Posterior vena cava (tissue), 2 donors: ENCODE measurements at places on chromosomes 5 and 9. TPM values are rescaled to one million over a fixed set of nuclear protein-coding genes. Genes with fewer than 3 reads are reported as not detected.

DNA sequence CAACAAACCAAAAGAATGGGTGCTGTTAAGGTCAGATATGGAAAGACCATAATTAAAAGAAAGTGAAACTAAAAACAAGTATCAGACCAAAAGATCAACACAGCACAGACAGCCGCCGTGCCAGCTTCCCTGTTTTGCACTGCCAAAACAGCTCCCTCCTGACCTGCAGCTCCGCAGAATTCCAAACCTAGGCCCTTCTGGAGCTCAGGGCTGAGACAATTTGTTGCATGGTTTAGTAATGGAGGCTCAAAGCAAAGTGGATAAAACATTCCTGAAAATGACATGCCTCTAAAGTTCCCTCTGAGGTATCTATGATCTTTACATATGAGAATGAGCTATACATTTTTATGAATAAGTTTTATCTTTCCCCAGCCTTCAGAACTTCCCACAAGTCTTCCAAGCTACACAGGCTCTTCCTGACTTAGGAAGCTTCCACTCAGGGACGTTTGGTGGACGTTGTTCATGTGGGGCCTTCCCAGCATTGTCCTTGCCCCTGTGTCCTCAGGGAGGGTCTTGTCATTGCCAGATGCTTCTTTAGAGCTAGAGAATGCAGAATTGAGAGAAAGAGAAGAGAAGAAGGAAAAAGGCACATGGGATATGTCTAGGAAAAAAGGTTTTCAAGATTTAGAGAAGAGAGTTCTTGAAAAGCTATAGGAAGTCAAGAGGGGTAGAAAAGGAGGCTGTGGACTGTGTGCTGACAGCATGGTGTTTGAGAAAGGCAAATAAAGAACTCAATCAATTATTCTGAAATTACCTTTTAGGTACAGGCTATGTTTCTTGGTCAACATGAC, 28.4 kb upstream of the SSBP2 start:
- DNase-seq = peak; percentile 89

- DNase-seq = no peak
Measured at GRCh38 chr9:82930116-82930515, 132.8 kb downstream of the RASEF start.

Gene MCC
- total RNA-seq = 12.3 TPM

- no peak for DNase-seq
Measured at GRCh38 chr5:79872291-79872690, 118.8 kb downstream of the MTX3 start.

Gene CCDC183
- total RNA-seq = 0.42 TPM

GRCh38 chr9:135326141-135326540, 153.4 kb upstream of the PPP1R26 start:
- DNase-seq = no peak

DNA sequence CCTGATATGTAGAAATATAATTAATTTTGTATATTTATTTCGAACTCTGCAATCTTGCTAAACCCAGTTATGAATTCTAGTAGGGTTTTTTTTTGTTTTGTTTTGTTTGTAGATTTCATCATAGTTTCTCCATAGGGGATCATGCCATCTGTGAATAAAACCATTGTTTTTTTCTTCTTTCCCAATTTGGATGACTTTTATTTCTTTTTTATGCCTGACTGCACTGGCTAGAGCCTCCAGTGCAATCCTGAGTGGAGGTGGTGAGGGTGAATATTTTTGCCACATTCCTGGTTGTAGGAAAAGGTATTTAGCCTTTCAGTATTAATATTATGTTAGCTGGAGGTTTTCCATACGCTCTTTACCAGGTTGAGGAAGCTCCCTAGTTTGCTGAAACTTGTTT, 70.0 kb upstream of the GFPT2 start:
- DNase-seq = no peak

Gene STPG3
- not detected for total RNA-seq

DNA sequence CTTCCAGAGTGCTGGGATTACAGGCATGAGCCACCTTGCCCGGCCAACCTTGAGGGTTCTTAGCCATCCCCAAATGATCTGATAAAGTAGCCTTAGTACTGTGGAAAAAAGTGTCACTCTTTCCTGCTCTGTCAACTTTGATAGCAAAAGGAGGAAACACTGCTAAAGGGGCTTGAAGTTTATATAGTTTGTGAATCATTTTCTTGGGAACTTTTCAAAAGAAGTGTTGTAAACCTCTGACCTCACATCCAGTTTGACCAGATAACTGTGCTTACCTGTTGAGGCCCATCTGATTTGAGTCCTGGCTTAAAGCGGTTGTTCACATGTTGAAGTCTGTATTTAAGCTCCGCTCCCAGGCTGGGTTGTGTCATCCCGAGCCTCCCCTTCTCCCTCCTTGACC, 303.3 kb downstream of the DOCK8 start:
- no peak for DNase-seq
